ENCODE measurements at places on chromosomes 16 and 17.

DNA sequence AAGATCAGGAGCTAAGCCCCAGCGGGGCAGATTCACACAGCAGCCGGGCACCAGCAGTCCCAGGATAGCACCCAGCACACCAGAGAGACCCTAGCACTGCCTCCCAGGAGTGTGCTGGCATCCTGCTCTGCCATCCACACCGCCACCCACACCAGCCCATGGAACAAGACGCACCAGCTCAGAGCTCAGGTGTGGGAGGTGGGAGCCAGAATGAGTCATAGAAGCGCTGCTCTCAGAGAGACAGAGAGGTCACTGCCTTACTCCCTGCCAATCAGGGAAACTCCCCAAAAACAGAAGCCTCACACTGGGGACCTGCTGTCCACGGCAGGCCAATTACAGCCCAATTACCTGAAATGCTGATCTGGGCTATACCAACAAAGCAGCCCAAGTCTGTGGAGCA, 64.9 kb downstream of the CDYL2 start:
- no peak for DNase-seq

- no peak for DNase-seq
Measured at GRCh38 chr16:30122604-30123160, 338 bp downstream of the MAPK3 start.

DNA sequence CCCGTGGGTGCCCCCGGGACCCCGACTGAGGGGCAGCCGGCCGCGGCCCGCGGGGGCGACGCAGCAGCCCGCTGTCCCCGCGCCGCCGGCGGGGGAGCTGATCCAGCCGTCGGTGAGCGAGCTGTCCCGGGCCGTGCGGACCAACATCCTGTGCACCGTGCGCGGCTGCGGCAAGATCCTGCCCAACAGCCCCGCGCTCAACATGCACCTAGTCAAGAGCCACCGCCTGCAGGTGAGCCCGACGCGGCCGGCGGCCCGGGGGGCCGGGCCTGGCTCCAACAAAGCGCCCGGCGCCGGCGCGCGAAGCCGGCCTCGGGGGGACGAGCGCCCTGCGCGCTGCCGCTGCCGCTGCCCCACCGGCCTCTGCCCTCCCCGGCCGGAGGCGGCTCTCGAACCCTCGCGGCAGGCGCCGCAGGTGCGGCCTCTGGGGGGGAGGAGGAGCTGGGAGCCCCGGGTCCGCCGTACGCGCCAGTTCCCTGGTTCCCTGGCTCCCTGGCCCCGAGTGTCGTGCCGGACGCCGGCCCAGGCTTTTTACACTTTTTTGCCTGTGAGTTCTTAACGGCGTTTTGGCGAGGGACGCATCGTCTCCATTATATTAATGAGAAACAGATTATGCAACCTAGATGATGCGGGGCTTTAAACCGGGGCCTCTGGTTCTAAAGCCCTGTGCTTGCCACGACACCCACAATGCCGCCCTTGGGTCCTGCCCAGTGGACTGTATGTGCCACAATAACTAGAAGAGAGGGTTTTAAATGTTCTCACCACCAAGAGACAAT, 521 bp downstream of the ATMIN start:
- DNase-seq, result peak; percentile 1

- no peak for DNase-seq
Measured at GRCh38 chr16:17063201-17064139, 407.3 kb downstream of the XYLT1 start.

DNA sequence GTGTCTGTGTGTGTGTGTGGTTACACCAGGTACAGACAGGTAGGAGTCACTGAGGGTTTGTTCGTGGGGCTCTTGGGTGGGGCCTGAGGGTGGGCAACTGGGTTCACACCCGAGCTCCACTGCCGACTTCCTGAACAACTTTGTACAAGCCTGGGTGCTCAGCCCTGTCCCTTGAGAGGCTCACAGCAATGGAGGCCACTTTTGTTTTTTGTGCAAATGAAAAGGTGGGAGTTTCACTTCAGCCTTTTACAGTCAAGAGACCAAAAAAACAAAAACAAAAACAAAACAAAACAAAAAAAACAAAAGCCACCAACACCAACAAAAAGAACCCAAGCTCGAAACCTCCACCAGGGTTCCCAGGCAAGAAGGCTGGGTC, 2.4 kb downstream of the RHBDF2 start:
- no peak for DNase-seq

DNA sequence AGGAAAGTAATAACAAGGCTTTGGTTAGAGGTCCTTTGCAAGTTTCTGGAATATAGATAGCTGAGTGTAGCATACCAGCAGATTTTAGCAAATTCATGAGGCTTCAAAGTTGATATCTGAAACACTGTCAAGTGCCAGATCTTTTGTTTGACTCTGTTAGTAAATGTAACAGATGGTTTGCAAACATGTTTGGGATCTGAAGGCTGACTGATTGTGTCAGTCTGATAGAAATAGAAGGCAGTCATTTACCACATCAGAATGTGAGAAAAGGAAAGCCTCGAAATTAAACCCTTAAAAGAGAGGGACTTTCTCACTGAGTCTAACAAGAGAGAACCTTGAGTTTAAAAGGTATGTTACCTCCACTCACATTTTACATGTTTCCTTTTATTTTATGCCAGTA, 371.5 kb downstream of the KIF2B start:
- no peak for DNase-seq

- no peak for DNase-seq
Measured at GRCh38 chr16:23423496-23424049, 29.4 kb downstream of the COG7 start.

- no peak for DNase-seq
Measured at GRCh38 chr17:62750631-62751051, 57.5 kb downstream of the MARCHF10 start.

GRCh38 chr16:55701442-55702319, 45.9 kb downstream of the SLC6A2 start:
- DNase-seq, result no peak

- DNase-seq, result no peak
Measured at GRCh38 chr17:6177941-6178694, 107.9 kb downstream of the WSCD1 start.

- no peak for DNase-seq
Measured at GRCh38 chr17:22469101-22469880, 777.0 kb downstream of the KCNJ18 start.

DNA sequence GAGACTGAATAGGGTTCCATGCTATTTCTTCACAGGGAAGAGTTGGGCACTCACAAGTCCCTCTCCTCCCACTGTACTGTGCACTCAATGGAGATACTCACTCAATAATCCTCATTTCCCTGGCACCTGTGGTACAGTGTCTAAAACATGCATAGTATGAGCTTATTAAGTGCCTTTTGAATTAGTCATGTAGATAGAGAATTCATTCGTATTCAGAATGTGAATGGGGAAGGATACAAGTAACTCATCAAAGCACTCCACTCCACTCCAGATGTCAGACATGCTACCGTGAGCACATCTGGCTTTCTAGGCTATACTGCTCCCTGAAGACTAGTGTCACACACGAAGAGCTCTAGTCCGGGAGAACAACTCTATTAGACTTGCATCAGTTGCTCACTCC, 6.3 kb downstream of the C17orf75 start:
- no peak for DNase-seq

DNA sequence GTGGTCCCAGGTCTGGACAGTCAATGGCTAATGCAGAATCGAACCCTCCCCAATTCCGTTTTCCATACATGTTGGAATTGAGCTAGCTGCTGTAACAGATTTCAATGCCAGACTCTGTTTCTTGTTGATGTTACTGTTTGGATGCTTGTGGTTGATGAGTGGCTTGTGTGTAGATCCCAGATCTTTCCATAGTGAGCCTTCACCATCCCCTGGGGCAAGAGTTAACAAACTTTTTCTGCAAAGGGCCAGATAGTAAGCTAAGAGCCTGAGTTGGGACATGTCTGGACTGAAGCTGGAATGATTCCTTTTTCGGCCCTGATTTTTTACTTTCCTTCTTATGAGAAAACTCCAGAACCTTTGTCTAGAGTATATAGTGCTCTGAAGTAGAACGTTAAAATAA, 296.3 kb downstream of the CPPED1 start:
- no peak for DNase-seq

DNA sequence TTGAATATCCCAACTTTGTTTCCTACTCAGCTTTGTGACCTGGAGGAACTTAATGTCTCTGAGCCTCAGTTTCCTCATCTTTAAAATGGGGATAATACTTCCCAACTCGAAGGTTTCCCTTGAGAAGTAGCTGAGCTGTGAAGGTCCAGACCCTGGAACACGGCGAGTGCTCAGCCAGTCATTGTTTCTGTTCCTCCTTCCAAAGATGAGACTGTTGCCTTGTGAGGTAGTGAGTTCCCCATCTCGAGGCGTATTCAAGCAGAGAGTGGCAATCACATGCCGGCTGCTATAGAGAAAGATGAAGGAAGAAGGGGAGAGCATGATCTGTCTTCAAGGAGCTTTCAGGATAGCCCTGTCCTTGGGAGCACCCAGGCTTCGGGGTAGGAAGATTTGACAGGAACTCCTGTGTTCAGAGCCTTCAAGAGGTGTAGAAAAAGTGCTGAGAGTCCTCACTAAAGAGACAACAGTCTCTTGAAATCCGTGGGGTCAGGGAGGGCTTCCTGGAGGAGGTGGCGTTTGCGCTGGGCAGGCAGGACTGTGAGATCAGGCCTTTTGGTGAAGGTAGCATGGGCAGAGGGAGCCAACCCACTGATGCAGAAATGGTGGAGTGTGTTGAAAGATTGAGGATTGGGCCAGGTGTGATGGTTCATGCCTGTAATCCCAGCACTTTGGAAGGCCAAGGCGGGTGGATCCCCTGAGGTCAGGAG, 27.2 kb downstream of the SPNS2 start:
- no peak for DNase-seq

- DNase-seq, result no peak
Measured at GRCh38 chr17:44767493-44767892, 8.7 kb downstream of the ADAM11 start.

DNA sequence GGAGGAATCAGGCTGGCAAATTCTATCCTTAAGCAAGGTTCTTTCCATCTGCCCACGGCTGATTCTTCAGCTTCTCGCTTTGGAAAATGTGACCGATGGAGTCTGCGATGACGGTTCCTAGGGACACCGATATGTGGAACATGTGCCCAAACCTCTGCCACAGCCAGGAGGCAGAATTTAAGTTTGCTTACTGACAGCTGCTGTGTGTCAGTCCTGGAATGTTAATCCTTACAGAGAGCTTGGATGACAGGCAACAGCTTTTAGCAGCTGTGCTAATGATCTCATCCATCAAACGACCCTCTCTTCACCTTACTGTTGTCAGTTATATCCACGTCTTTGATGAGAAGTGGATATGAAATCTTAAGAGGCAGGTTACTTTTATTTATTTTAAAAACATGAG, 11.4 kb upstream of the MYH13 start:
- DNase-seq, result no peak

DNA sequence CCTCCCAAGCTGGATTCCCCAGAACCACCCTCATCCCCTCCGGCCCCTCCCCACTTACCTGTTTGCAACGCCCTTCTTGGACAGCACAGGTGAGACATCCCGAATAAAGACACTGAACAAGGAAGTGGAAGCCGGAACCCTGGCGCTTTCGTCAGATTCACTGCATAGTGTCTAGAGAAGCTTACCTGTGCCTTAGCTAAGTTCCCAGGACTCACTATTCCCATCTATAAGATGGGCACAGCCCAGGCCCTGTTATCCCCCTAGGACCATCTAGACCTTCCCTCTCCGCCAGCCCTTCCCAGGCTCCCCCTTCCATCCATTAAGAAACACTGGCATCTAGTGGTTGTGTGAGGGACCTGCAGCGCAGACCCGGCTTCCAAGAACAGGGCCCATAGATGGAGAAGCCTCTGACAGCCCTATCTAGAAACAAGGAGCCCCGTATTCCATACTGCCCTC, 26.9 kb upstream of the RPL38 start:
- DNase-seq, result no peak

DNA sequence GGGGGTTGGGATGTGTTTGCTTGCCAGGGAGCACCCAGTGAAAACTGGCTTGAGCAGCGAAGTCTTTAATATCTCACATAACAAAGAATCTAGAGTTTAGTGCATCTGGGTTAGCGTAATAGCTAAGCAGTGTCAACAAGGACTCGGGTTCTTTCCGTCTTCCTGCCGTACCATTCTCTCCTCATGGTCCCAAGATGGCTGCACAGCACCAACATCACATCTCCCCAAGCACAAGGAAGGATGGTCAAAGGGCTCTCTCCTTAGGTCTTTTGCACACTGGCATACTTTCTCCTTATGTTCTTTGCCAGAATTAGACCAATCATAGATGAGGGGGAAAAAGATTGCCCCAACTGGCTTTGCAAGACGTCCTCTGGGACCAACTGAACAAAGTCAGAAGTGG, 30.9 kb downstream of the CRISPLD2 start:
- no peak for DNase-seq

DNA sequence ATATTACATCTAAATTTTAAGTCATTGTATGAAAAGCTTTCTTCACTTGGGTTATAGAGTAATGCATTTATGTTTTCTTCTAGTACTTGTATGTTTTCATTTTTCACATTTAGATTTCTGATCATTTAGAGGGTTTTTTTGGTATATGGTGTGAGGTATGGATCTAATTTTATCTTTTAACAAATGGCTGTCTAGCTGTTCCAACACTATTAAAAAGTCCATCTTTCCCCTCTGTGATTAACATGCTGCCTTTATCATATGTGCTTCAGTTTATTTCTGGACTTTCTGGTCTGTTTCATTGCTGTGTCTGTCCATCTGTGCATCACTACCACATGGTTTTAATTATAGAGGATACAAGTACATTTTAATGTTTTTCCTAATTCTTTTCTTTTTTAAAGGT, 163.8 kb downstream of the MYO1D start:
- no peak for DNase-seq

DNA sequence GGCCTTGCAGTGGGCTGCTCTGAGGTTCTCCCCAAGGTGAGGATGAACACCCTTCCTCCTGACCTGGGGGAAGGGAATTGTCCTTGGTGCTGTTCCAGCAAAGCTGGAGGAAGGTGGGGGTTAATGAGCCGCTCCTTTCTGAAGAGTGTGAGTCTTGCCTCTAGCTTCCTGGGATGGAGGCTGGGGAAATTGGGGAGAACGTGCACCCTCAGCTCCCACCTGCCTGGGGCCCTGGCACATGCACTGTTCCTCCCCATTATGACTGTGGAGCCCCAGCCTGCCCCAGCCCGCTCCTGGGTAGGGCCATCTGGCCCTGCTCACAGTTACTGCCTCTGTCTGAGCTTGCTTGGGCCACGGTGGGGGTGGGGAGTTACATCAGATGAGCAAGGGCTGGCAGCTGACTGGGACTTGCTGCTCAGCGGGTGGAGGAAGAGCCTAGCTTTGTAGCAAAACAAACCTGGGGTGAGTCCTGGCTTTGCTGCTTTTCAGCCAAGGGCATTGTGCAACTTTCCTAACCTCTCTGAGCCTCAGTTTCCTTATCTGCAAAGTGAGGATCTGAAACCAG, 11.1 kb downstream of the TNS4 start:
- DNase-seq, result no peak

GRCh38 chr17:17558431-17558830, 33.1 kb downstream of the PEMT start:
- DNase-seq, result no peak

DNA sequence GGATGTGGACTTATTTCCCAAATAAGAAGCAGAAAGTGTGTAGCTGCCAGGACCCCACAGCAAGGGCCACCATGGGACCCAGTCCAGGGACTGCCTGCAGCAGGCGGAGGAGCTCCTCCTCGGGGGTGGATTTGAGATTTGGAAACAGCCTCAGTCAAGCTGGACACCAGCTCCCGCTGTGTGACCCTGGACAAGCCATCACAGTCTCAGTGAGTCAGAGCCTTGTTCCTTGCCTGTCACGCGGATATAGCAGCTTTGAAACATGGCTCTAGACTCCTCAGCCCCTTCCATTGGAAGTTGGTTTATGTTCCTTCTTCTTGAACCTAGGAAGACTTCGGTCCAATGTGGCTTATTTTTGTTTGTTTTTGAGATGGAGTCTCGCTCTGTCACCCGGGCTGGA, 12.5 kb upstream of the DPEP1 start:
- no peak for DNase-seq

- no peak for DNase-seq
Measured at GRCh38 chr17:57874434-57875289, 24.8 kb upstream of the MRPS23 start.

Measured in stimulated activated CD4-positive, alpha-beta T cell treated with anti-CD3 and anti-CD28 coated beads, Interleukin-1b, Interleukin-23, amount 100 ng/mL, for 1 hour (primary cell).